AG10803 (cell line): ENCODE measurements at places on chromosomes 1 and 21.

DNA sequence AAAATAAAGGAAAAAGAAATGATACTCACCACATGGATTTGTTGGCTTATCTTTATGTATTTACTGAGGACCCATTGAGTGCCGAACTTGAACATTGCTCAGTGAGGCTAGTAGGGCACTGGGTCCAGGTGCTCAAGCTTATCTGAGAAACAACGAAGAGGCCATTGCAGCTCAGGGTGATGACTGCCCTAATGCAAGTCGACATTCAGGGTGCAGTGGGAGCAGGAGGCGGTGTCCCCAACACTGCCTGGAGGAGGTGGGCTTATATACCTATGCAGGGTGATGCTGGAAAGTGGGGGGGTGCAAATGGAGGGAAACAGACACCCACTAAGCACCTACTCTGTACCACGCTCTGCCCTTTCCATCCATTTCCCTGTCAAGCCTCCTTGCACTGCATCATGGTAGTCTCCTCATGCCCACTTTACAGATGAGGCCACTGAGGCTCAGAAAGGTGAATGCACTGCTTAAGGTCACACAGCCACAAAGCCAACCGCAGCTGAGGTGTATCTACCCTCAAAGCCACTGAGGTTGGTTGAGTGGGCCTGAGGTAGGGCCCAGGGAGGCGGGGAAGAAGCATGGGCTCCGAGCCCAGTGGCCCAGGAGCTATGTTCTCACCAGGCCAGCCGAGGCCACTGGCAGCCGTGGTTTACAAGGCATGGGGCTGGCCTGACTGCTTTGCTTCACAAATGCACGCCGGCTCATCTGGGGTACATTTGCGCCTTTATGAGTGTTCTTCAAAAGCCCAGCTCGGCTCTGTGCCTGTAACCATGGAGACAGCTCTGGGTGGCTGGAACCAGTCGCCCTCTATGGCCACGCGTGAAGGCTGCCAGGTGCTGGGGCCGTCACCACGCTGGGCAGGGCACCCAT, 103.8 kb downstream of the EPHB2 start:
- peak; percentile 78 for DNase-seq

GRCh38 chr21:39663742-39664492, 51.2 kb downstream of the B3GALT5 start:
- no peak for DNase-seq

DNA sequence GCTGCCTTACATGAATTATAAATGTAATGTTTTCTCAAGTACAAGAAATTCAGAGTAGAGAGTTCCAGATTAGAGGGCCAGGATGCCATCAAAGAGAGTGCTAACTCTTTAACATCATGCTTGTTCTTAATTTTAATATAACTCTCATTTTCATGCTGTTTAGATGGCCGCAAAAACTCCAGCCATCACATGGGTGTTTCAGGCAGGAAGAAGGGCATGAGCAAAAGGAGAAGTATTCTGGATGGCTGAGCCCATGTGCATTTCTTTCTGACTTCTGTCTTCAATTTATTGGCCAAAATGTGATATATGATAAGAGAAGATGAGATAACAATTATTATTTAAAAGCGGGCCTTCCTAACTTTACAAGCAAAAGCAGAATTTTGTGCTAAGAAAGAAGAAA, 1328.6 kb downstream of the MRPL39 start:
- no peak for DNase-seq

GRCh38 chr1:11880911-11881748, 22.4 kb upstream of the NPPB start:
- no peak for DNase-seq

GRCh38 chr1:211831558-211832323, 1.2 kb upstream of the LPGAT1 start:
- DNase-seq = no peak

DNA sequence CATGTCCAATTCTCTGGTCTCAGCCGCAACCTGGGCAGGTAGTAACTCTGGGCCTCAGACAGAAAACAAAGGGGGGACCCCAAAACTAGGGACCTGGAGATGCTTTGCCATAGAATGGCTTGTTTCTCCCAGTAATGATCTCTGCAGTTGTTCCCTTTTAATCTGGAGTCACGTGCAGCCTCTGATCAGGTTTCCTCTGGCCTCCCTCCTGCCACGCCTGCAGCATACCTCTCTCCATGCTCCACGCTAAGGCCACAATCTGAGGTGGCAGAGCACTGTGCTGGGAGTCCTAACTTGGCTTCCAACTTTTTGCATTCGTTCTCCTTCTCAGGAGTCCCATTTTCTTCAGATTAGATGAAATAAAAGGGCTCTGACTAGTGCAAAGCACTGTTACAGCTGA, 1.9 kb downstream of the PABPC4 start:
- no peak for DNase-seq

DNA sequence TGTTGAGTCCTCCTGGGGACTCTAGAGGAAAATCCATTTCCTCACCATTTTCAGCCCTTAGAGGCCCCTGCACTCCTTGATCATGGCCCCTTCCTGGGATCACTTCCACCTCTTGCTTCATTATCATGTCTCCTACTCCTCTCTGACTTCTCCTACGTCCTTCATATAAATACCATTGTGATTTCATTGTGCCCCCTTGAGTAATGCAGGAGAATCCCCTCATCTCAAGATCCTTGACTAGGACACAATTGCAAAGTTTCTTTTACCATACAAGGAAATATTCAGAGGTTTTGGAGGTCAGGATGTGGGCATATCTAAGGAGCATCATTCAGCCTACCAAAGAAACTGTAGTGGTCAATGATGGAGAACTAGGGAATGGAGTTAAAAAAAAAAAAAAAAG, 8.8 kb upstream of the GBP6 start:
- DNase-seq = no peak

DNA sequence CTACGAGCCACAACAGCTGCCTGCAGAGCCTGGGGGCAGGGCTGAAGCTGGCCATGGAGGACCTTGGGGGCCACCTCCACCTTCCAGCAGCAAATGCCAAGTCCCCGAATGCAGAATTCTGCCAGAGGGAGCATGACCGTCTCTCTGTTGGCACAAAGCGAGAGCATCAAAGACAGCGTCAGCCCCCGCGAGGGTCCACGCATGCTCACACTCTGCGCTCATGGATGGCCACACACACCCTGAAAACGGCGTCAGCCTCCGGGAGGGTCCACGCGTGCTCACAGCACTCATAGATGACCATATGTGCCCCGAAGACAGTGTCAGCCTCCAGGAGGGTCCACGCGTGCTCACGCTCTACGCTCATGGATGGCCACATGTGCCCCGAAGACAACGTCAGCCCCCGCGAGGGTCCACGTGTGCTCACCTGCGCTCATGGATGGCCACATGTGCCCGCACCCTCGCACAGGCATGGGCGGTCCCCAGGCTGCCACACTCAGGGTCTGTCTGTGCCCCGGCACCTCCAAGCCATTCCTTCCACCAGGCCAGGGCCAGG, 46.5 kb downstream of the MORN1 start:
- no peak for DNase-seq

GRCh38 chr1:47487332-47487731, 49.5 kb downstream of the FOXD2 start:
- DNase-seq = no peak

DNA sequence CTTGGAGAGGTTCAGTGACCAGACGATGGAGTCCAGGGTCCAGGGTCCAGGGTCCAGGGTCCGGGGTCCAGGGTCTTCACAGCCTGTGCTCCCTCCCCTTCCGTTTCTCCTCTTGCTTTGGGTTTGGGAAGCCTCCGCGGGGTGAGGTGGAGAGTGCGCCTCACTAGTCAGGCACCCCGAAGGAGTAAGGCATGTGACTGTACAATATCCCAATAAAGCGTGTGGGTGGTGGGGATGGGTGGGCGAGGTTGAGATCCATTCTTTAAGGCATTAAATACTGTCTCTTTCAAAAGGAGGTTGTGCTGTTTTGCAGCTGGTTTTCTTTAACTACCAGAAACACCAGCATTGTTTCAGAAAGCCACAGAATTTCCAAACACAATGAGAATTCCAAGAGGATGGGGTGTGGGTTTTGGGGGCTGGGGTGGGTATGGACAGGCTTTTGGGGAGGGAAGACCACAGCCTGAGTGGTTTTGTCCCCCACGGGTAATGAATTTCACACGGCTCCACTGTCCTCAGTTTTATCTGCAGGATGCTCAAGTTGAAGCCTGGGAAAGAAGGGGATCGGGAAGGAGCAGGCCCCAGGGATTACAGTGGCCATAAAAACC, 65.7 kb downstream of the KIF26B start:
- DNase-seq = peak; percentile 59

DNA sequence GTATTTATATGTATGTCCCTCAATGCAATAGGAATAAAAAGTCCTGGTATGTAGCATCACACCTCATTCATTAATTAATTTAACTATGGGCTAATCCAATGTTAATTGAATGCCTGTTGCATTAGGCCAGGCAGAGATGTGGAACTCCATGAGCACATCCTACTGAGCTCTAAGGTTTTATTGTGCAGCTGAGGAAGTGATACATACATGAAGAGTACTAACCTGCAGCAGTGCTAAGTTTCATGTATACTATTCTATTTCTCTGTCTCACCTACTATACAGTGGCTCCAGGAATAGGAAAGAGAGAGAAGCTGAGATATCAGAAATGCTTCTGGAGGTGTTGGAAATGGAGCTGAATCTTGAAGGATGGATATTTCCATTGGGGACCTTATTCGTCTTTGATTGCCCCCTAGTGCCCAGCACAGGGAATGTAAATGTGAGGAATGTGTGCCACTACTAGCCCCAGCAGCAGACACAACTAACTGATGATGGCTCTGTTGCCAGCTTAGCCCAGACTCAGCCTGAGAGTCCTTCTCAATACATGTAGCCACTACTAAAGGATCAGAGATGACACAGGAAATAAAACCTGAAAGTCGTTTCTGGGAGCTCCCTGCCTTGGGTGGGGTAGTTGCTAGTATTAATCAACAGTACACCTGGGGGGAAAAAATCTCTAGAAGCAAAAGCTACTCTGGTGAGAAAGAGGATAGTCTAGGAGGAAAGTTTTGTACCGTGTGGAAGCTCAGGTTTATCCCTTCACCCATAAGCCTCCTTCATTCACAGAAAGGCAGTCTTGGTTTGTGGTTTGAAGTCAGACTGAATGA, 173.3 kb upstream of the FOXD3 start:
- peak; percentile 49 for DNase-seq

- DNase-seq = no peak
Observed at GRCh38 chr1:236350308-236350707, 43.8 kb upstream of the EDARADD start.
